Mesendoderm (in vitro differentiated cells): ENCODE measurements at places on chromosomes 2 and 18.

GRCh38 chr2:42826231-42826630, 33.8 kb upstream of the HAAO start:
- no peak for DNase-seq

DNA sequence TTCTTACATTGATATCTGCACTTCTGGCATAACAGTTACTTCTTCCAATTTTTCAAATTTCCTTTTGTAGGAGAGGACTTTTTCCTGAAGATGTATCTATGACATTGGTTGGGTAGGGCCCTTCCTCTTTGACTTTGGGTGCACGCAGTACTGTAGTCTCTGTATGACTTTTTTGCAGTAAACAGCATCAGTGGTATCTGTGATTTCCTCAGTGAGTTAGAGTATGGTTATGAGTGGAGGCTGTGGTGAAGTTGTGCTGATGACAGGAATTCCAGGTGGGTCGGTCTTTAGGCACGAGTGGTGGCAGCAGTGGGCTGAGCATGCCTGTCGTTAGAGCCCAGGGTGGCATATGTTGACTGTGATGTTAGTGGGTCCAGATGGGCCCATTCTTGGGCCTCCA, 17.6 kb downstream of the ACVR1C start:
- no peak for DNase-seq

DNA sequence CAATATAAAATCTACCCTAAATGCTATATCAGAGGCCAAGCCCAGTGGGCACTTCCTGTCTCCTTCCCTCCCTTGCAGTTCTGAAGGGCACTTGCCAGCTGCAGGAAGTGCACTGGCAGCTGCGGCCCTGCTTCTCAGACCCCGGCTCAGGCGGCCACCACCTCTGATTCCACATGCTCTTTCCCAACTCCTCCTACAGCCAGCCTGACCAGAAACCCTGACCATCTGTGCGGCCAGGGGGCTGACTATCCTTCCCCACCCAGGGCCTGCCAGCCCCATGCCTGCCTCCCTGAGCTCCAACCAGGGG, 88.6 kb downstream of the ZBTB7C start:
- DNase-seq, result no peak

DNA sequence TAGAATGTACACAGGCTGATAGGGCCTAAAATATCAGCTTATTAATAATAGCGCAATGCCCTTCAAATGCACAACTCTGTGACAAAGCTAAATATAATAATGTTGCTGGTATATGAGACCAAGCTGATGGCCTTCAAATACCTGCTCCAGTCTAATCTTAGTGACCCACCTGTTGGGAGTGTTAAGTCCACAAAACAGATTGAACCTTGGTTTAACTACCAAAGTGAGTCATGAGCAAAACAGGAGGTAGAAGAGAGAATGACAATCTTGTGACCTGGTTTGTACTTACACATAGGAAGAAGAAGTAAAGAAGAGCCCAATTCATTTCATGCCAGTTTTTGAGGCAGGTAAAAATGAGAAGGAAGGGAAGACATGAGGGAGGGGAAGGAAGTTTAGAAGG, 295.0 kb downstream of the NR4A2 start:
- no peak for DNase-seq

DNA sequence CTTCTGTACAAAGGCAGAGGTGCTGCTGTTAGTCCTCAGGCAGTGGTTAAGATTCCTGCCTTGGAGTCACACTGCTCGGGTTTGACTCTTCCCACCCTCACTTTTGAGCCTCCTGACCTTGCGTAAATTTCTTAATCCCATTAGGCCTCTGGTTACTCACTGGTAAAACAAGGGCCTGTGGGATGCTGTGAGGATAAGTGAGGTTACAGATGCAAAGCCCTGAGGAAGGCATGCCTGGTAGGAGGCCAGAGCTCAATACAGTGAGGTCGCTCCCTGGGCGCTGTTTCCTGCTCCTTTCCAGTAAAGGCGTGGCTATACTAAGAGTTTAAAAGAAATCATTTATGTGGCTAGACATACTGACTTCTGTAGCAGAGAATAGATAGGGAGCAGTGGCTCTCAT, 127.5 kb upstream of the TMEM200C start:
- peak; percentile 93 for DNase-seq

DNA sequence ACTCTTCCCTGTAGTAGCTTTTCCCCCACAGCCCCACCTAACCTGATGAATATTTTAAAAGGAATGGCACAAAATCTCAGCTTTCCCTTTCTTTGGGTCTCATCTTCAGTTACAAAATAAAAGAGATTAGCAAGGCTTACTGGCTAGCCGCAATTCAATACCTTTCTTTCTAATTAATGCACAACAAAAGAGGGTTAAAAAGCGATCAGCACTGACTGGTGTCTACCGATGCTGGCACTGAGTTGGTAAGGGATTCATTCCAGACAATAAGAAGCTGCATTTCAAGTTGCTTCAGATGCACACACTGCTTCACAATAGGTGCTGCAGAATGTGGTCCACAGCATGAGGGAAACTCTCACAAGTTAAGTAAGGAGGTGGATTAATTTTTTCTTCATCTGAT, 41.9 kb downstream of the HDHD2 start:
- DNase-seq, result no peak

- no peak for DNase-seq
Observed at GRCh38 chr2:218839430-218839829, 7.8 kb upstream of the PRKAG3 start.

- DNase-seq, result no peak
Observed at GRCh38 chr2:26615860-26616705, 25.1 kb downstream of the CIB4 start.

GRCh38 chr2:85308896-85309555, 18.8 kb downstream of the TGOLN2 start:
- DNase-seq, result no peak

DNA sequence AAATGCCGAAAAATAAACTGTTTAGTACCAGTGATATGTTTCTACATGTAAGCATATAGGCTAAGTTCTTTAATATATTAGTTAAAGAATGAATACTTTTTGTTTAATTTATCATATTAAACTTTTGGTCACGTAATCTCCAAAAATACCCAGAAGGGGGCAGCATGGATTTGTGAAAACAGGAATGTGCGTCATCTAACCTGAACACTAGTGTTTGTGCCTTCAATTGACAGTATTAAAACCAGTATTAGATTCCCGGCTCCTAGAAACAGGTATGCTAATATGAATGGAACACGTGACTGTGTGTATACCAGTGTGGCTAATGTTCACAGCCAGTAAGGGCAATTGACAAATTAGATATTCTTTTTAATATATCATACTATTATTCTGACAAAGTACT, 51.8 kb downstream of the WDR7 start:
- DNase-seq, result peak; percentile 36

DNA sequence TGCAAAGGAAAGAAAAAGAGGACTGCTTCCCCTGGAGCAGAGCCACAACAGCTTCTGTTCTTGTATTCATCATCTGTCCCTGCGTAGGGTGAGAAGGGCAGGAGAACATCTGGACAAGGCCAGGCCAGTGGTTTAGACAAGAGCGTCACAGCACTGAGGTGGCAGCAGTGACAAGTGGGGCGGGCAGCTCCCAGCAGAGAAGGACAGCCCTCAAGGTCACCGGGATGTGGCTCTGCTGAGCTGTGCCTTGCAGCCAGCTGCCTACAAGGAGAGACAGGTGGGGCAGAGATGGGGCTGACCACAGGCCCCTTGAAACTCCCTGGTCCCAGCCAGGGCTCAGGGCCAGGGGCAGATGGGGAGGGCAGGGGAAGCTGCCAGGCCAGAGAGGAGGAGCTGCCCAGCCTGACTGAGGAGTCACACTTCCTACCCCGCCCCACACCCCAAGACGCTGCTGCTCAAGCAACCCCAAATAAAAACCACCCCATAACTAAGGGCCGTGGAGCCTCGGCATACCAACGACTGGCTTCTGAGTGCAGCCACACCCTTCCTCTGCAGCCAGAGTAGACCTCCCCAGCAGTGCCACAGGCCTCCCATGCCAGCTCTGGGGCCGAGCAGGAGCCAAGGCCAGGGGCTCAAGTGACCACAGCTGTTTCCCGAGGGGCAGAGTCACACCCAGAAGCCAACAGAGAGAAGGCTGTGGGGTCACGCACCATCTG, 5.4 kb downstream of the RAB11FIP5 start:
- no peak for DNase-seq

DNA sequence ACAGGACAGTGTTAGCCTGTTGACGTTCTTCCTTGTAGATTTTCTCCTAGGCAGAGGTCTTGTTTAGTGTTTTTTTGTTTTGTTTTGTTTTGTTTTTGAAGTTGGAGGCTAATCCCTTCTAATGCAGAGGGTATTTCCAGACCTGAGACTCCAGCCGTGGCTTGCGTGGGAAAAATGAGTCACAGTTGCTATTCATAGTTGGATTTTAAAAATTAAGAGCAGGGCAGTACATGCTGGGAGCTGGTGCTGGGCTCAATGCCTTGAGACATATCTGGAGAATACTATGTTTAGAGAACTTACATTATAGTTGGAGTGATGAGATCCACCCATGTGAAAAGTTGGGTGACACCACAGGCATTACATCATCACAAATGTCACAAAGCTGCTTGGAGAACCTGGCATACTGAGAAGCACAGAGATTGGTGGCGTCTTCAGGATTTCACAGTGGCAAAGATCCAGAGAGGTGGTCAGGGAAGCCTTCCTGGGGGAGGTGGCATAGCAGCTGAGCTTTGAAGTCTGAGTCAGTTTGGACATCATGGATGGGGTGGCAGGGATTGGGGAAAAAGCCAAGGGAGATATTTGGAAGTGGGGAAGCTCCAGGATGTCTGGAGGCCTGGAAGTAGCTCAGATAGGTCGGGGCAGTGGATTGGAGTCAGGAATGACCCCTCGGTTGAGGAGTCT, 249.4 kb downstream of the LOXHD1 start:
- DNase-seq, result no peak

- no peak for DNase-seq
Observed at GRCh38 chr2:147636238-147636882, 208.5 kb upstream of the ACVR2A start.

DNA sequence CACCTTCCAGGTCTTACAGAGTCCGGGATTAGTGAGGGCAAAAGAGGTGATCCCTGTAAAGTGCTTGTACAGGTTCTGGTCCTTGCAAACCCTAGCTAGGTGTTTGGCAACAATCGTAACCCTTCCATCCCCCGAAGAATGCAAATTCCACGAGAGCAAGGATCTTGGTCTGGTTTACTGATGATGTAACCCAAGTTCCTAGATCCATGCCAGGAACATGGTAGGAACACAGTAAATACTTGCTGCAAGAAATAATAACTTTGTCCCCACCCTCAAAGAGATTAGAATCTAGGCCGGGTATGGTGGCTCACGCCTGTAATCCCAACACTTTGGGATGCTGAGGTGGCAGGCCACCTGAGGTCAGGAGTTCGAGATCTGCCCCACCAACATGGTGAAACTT, 6.8 kb upstream of the NEU2 start:
- peak; percentile 60 for DNase-seq

- no peak for DNase-seq
Observed at GRCh38 chr2:19300961-19301360, 57.5 kb downstream of the OSR1 start.

DNA sequence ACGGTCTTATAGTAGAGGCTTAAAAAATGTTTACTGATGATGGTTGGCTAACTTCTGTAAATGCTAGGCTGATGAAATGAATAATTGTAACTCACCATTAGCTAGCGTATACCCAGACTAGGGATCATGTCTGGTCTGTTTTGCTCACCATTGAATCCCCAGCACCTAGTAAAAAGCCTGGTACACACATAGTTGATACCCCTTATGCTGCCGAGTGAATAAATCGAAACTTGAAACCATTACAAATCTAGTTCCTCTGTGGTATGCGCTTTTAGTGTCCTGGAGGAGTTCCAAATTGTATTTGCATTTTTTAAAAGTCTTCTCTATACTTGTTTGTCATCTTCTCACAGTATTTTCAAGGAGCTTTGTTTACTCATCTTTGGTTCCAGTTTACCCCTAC, 1.3 kb downstream of the TAF1B start:
- no peak for DNase-seq

DNA sequence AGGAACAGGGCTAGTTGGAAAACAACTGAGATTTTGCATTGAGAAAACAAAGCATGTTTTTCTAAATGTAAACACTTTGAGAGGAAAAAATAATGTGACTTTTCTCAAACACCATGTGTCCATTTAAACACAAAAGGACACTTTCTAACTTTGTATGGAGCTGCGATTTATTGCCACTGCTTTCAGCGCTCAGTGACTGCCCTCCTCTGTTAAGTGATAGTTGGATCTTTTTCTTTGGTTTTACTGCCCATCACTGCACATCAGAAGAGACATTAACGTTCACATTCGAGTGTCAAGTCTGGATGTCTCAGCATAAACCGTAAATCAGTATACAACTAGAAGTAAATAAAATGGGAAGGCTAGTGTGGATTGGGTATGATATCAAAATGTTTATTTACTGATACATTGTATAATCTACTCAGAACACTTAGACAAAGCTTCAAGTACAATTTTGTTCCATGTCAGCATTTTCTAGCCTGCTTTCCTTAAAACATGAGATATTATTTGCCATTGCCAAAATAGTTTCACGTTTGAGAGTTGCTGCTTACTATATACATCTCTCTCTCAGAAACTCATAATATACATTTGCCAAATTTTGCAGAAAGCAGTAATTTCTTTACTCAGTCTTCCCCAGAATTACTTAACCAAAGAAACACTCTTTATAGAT, 237.6 kb downstream of the IKZF2 start:
- no peak for DNase-seq

- DNase-seq, result no peak
Observed at GRCh38 chr18:54946149-54946581, 13.1 kb downstream of the CCDC68 start.

GRCh38 chr18:57051657-57052044, 95.2 kb upstream of the BOD1L2 start:
- DNase-seq, result peak; percentile 42

DNA sequence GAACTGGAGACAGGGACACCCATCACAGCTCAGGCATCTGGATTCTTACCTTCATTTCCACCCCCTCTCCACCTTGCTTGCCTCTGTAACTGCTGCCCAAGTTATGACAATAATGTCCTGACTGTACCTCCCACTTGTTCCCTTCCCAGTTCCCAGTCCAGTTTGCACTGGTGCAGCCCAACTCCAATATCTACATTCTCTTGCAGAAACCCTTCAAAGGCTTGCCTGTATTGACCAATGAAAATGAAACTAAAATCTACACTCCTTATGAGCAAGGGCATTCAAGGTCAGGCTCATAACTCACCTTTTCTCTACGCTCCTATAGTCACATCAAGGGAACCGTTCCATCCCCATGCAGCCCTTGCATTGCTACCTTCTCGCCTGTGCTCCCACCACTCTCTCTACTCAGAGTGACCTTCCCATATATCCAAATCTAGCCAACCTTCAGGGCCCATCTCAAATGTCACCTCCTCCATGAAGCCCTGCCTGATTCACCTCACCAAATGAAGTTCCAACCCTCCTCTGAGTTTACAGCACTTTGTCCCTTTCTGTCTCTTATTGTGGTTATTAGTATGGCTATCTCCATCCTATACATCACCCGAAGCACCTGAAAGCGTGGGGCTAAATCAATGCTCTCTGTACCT, 219.0 kb downstream of the ALPK2 start:
- DNase-seq, result no peak

- no peak for DNase-seq
Observed at GRCh38 chr18:28767727-28768211, 590.8 kb upstream of the CDH2 start.
